ENCODE measurements at places on chromosomes 6 and 20.

DNA sequence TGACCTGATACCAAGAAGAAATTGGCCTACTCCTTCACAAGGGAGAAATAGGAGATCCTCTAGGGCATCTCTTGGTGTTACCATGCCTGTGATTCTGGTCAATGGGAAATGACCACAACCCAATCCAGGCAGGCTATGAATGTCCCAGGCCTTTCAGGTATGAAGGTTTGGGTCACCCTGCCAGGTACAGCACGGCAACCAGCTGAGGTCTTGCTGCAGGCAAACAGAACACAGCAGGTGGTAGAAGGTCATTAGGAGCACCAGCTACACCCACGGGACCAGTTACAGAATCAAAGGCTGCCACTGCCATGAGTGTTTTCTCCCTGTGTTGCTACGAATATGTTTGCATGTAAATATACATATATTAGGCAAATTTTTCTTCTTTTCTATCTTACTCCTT, 202.3 kb downstream of the ERMARD start:
- DNase-seq: no peak

DNA sequence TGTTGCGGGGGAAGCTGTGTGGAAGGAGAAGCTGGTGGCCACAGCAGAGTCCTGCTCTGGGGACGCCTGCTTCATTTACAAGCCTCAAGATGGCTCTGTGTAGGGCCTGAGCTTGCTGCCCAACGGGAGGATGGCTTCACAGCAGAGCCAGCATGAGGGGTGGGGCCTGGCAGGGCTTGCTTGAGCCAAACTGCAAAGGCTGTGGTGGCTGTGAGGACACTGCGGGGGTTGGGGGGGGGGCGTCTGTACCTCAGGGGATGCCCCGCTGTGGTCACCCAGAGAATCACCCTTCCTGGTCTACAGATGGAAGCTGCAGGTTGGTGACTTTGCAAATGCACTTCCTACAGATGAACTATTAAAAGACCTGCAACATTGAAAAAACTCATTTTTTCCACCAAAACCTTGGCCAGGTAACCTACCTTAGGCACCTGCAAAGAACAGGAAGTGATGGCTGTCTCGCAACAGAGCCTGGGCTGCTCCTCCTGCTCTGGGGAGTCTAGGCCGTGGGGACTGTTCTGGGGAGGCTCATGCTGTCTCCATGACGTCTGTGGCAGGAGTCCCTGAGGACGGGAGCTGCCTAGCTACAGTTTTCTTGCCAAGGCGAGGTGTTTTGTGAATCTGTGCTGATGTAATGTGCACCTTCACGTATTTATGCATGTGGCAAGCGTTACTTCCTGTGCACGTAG, 7.3 kb downstream of the NPBWR2 start:
- DNase-seq: no peak

DNA sequence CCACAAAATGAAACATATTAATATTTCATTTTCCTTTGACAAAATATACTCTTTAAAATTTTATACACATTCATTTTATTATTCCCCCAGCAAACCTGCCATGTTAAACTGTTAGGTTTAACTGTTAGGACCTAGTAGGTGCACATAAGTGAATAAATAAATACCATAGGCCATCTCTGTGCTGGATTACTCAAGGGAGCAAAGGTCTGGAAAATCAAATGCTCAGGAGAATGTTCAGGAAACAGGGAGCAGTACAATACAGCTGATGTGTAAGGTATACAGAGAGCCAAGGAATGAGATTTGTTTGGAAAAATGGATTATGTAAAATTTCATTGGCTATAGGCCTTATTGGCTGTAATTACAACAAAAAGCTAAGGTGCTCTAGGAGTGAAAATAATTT, 339.3 kb downstream of the BCKDHB start:
- no peak for DNase-seq

DNA sequence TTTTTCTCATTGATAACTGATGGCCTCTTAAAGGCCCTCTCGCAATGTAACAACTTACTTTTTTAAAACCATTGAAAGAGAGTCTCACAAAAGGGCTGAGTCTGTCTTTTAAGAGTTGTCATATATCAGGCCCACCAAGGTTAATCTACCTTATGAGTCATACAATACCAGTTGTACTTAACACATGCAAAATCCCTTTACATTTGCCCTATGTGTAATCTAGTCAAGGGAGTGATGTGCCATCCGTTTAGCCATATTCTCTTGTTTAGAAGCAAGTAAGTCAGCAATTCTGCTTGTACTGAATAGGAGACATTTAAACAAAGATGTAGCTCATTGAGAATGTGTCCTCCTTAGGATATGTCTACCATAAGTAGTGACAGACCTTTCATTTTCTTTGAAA, 143.7 kb downstream of the TENT5A start:
- DNase-seq: no peak

Measured in C1 segment of cervical spinal cord (tissue), 14 donors.